ENCODE measurements at places on chromosomes 7 and 10.
A peak's percentile ranks its signal among the peaks of the same experiment; 100 is the strongest.

GRCh38 chr10:114094795-114095194 is 51.1 kb downstream of the ADRB1 start:
- no peak for DNase-seq

DNA sequence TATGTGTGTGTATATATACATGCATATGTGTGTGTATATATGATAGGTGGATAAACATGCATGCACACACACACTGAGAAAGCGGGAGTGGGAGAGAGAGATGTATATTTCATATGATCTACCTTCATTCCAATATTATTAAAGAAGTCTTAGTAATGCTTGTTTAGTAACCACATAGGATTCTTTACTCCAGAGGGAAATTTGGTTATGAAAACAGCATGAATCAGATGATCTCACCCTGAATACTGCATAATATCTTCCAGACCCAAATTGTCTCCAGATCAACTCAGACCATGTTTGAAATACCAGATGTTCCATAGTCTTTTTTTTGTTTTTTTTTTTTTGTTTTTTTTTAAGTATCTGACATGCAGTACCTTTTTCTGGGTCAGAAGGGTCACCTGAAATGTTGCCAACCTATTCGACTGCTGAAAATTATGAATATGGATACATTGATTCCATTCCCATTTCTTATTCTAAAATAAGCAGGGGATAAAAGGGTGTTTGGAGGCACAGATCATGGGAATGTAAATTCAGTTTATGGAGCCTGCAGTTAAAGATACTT is 17.4 kb downstream of the TES start:
- DNase-seq, result no peak

GRCh38 chr10:58322835-58323209 is 12.0 kb upstream of the UBE2D1 start:
- DNase-seq, result no peak

DNA sequence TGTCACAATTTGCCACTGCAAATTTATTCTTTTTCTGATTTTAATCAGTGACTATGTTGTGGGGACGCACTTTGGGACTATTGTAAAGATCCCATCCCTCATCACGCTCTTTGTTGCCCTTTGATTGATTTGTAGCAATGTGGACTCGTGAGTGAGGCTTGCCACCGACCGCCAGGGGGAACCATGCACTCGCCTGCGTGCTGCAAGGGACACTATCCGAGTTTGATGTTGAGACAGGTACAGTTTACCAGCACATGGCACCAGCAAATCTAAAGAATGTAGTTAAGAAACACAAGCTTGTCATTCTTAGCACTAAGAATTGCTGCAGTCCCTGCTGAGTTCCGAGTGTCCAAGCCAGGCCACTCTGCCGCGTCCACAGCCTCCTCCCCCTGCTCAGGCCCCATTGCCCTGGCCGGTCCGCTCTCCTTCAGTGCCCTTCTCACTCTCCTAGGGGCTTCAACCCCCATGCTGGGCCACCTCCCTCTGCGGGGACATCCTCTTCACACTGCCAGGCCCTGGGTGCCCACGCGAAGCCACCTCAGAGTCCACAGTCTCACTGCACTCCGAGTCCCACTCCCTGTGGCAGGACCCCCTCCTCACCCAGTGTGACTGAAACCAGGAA is 2.0 kb upstream of the SFTPA2 start:
- DNase-seq, result peak; percentile 34

GRCh38 chr7:11297764-11298163 is 324.1 kb downstream of the PHF14 start:
- DNase-seq, result no peak

DNA sequence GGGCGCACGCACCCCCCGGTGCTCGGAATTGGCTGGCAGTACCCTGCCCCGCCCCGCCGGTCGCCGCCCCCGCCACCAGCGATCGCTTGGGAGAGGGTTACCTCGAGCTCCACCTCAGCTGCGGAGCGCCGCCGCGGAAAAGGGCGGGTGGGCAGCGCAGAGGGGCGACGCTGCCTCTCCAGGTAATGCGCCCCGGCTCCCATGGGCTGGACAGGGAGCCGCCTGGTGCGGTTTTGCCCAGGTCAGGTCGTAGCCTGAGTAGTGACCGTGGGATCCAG is 1.3 kb downstream of the PFKFB3 start:
- DNase-seq, result peak; percentile 35

DNA sequence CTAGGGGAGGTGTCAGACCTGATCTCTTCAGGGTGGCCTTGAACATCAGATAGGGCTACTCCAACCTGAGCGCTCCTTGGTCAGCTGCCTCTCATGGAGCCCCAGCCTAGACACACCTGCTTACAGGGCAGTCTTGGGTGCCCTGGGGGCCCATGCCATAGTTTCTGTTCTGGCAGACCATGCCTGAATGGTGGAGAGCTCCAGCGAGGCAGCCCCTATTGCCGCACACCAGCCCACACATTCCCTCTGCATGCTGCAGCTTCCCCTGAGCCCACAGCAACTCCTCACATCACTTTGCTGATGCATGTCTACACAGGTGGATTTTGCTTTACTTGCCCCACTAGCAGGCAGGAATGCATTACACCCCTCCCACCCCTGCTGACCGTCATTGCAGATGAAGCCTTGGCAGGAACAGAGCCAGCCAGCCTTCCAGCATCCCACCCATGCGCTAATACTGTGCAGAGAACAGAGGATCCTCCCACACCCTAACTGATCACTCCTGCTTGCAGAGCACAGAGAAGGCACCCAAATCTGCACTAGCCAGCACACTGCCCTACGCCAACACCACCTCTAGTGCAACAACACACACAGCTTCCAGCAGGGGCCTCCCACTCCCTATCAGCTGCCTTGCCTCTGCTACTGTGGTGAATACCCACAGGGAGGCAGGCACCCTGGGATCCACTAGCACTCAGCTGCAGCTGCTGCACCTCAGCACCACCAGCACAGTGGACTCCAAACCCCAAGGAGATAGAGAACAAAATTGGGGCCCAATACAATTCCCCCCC is 43.0 kb upstream of the GRM3 start:
- no peak for DNase-seq

GRCh38 chr10:80137920-80138319 is 5.4 kb downstream of the PLAC9 start:
- DNase-seq, result no peak

DNA sequence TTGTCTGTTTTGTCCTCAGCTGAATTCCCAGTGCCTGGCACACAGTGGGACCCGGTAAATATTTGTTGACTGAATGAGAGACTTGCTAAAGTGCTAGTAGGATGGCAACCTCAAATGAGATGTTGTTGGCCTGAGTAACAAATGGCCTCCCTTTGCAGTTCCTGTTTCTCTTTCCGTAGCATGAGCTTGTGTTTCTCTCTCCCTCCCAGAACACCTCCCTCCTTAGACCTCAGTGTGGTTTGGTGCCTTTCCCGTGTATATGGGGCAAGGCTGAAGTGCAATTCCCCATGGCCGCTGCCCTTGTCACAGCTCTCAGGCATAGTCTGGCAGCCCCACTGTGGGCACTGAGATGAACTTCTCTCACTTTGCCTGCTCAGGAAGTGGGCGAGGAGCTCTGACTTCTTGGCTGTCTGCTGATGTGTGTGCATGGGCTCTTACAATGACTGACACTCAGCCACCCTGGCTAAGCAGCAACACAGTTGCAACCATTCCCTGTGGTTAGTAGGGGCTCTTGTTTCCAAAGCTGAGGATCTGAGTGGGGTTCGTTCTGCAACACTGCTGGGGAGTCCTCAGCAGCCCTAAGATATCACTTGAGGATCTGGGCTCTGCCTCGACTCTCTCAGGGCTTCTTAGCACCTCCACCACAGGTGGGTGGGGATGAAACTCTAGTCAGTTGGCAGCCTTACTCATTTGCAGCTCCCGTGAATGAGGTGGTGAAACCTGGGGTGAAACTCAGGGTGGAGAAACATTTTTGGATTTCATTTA is 136.1 kb downstream of the ICA1 start:
- DNase-seq, result peak; percentile 35

GRCh38 chr10:71666639-71667386 is 52.8 kb downstream of the C10orf105 start:
- no peak for DNase-seq

- no peak for DNase-seq
These were observed 32.1 kb upstream of the CCSER2 start for GRCh38 chr10:84296091-84296981.

DNA sequence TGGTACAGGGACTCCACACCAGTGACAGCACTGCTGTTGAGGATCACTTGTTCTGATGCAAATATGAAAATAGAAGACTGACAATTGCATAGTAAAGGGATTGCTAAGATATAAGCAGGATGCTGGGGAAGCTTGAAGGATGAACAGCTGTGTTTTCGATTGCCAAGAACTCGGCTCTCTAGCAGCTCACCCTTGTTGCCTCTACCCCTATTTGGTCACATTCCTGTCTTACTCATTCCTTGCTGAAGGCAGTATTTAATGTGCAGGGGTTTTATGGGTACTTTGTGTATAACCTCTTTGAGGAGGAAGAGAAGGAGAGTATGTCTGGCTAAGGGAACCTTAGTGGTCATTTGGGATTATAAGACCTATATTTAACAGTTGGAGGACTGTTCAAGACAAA is 218.8 kb downstream of the AUTS2 start:
- DNase-seq, result no peak

DNA sequence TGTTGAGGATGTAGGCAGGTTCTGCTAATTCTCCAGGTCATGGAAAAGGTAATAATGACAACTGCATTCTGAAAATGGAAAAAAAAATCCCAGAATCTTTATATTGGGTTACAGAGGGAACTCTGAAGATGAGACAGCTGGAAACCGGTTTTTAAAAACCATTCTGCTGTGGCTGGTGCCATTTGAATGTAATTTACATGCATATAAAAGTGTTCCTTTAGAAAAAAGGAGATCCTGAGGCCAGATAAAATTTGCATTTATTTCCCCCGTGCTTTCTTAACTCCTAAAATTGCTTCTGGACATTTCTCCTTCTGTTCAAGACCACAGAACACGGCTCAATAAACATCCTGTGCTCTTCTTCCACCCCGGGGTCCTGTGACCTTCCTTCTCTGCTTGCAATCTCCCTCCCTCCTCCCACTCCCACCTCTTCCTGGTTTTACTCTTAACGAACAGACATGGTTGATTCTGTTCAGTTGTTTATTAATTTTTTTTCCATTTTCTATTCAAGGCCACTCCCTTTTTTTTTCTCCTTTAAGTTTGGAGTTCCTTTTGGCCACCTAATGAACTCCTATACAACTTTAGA is 41.6 kb downstream of the SH2D4B start:
- DNase-seq, result no peak
